Iris pigment epithelial cell (primary cell): ENCODE measurements at places on chromosomes 12 and 14.

DNA sequence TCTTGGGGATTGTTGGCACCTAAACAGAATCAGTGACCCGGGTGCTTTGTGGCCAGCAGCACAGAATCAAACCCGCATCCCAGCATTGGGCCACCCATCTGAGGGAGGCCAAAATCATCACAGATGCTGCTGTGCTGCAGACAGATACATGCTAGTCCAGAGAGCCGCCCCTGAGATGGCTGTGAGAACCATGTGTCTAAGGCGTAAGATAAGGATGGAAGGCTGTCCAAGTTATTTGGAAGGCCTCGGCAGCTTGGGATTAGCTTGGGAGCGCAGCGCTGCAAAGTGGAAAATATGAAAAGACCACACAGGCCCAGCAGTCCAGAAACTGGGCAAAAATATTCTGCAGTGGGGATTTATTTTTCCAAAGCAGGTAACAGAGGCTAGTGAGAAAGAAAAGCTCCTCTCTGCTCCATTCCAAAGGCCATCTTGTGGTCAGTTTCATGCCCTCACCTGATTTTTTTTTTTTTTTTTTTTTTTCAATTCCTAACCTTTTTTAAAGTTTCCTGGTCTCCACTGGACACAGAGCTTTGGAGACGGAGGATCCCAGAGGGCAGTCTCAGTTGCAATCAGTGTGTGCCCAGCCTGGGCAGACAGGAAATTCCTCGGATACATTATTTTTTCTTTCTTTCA lies 178.9 kb upstream of the BCL2L14 start:
- no peak for DNase-seq

- DNase-seq, result no peak
Measured at GRCh38 chr14:34633742-34634141, 3.8 kb upstream of the SNX6 start.

- no peak for DNase-seq
Measured at GRCh38 chr12:59594943-59595500, 807 bp upstream of the SLC16A7 start.

DNA sequence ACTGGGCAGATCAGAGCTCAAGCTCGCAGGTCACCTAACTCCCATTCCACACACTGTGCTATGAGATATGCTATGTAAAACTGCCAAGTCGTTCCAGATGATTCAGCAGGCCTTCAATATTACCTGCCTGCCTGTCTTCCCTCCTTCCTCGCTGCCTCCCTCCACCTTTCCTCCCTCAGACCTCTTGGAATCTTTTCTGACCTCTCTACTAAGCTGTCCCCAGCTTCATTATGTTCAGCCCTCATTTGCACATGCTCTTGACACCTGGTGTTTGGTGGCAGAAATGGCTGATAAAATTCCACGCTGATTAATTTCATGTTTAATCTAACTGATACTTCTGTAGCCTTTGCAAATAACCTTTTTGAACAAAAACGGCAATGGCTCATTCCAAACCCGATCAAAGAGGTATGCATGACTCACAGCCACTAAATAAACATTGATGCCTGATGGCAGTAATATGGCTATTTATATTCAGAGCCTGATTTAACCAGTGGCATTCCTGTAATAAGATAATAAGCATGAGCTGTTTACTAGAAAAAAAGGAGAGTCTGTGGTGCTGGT lies 130.8 kb upstream of the EGLN3 start:
- peak; percentile 72 for DNase-seq

- DNase-seq, result peak; percentile 88
Measured at GRCh38 chr12:54368709-54369596, 4.7 kb upstream of the GPR84 start.
